ENCODE measurements at places on chromosomes 5 and 9.

DNA sequence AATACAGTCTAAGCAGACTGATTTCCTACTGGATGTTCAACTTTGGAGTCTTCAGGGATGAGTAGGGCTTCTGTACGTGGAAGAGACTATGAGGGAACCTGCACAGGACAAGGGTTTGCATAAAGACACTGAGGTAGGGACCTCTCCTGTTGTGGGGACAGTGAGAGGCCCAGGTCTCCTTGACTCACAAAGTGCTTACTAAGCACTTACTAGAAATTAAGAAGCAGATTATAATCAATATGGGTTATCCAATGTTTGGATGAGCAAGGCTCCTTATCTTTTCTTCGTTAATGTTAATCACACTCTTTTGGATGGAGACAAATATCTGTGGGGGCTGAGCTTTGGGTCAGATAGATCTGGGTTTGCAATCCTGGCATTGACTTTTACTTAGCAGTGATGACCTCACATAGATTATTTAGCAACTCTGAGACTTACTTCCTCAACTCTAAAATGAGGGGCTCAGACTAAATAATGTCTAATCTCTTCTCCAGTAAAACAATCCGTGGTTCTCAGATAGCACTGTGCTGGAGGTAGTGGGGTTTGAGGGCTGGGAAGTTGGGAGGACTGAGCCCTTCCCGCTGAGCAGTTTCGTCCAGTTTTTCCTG is 45.9 kb downstream of the PDCD1LG2 start:
- no peak for DNase-seq

GRCh38 chr9:107878462-107878861 is 388.9 kb upstream of the KLF4 start:
- no peak for DNase-seq

GRCh38 chr5:9467199-9468059 is 78.4 kb downstream of the SEMA5A start:
- no peak for DNase-seq

- no peak for DNase-seq
These were observed 204.4 kb downstream of the SNCAIP start for GRCh38 chr5:122516432-122516743.

- DNase-seq, result no peak
These were observed 37.3 kb upstream of the PTPN3 start for GRCh38 chr9:109535365-109535764.

GRCh38 chr5:126009566-126009965 is 413.6 kb upstream of the GRAMD2B start:
- peak; percentile 93 for DNase-seq

- DNase-seq, result peak; percentile 48
These were observed 541 bp downstream of the GNPDA1 start for GRCh38 chr5:142012186-142012785.

GRCh38 chr5:95537501-95537900 is 17.3 kb downstream of the SKIC3 start:
- DNase-seq, result no peak

DNA sequence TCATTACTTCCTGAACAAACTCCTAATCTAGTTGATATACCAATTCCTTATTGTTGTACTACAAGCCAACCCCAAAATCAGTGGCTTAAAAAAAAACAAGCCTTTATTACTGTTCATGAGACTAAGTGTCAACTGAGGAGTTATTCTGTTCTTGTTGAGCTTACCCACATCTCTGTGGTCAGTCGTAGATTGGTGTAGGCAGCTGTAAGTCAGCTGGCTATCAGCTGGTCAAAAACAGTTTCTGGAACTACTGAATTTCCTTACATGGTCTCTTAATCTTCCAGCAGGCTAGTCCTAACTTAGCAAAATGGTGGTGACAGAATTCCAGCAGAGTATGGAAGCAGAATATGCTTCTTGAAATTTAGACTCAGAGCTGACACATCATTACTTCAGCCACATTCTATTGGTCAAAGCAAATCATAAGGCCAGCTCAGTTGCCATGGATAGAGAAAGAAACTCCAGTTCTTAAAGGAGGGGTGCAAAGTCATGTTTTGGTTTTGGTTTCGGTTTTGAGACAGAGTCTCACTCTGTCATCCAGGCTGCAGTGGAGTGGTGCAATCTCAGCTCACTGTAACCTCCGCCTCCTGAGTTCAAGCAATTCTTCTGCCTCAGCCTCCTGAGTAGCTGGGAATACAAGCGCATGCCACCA is 386.1 kb upstream of the MPDZ start:
- DNase-seq, result no peak

All from iPS DF 19.7 (cell line).